MM.1S (cell line): ENCODE measurements at places on chromosomes 7 and 10.

DNA sequence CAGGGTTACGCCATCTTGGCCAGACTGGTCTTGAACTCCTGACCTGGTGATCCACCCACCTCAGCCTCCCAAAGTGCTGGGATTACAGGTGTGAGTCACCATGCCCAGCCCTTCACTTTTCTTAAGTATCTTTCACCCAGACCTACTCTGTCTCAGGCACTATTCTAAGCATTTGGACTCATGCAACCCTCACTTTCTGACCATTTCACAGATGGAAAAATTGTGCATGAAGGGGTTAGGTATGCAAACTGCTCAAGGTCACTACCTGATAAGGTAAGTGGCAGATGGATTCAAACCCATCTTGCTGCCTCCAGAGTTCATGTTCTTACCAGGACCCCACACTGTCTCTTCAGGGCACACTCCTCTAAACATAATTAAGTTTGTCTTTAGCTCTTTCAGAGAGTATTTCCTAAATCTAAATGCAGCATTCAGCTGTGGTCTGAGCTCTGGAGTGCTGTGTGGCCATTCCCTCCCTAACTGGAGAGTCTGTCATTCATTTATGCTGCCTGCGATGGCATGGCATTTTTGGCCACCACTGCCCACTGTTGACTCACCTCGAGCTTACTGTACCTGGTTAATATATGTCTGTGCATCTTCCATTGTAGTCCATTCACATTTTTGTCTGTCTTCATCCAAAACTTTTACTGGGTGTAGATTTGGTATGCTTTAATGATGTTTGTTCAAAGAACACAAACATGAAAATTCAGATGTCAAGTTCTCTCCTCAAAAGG lies 88.4 kb downstream of the CCDC71L start:
- no peak for DNase-seq

DNA sequence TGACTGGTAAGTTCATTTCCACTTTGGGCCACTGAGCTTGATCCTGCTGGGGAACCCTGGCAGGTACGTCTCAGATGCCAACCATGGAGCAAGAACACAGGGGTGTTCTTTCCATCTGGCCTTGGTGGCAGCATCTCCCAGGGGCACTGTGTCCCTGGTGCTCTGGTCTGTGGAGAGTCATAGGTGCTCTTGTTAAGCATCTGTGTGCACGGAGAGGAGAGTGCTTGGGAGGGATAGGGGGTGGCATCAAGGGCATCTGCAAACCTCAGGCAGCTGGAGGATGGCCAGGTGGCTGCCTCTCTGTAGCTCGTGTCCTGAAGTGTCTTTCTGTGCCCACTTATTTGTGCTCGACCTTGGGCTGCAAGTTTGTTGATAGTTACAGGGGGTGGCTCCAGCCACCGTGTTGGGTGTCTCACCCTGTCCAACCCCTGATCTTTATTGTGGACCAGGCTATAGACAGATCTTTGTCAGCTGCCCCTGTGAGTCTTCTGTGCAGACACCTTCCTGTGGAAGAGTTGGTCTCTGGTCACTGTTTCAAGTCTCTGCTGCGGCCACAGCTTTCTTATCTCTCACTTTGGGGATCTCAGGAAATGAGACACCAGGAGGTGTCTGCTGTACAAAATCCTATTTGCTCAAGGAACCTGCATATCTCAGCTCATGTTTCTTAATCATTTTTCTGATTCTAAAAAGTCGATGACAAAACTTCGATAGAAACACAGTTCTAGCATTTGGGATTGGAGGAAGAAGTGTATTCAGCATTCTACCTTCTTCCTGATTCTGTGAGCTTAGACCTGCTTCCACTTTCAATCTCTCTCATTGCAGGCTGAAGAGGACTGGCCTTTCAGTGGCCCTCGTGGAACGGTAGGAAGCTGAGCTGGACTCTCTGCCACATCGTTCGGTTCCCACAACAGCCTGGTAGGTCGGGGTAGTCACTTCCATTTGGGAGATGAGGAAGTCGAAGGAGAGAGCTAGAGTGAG lies 17.2 kb upstream of the GIMAP8 start:
- DNase-seq = peak; percentile 68

- no peak for DNase-seq
Observed at GRCh38 chr10:75263806-75264205, 28.0 kb upstream of the COMTD1 start.

- DNase-seq = no peak
Observed at GRCh38 chr7:41882745-41883420, 180.0 kb upstream of the INHBA start.

- no peak for DNase-seq
Observed at GRCh38 chr7:106848851-106849442, 16.1 kb upstream of the PIK3CG start.

DNA sequence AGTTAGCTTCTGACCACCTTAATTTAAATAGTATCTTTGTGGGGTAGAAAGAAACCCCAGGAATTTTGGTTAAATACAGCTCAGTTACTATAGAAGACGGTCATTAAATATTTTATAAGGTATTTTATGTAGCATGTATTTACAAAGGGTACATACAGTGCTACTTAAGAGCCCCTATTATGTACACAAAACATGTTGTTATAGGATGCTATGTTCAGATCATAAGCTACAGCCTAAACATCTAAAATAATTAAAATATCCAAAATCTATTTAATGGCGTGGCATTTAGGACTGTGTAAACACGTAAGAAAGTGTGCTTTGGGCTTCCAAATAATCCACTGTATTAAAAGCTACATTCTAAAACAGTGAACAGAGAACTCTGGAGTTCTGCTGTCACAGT lies 39.4 kb upstream of the DLX5 start:
- no peak for DNase-seq

- peak; percentile 47 for DNase-seq
Observed at GRCh38 chr7:94050046-94050445, 45.9 kb upstream of the BET1 start.

DNA sequence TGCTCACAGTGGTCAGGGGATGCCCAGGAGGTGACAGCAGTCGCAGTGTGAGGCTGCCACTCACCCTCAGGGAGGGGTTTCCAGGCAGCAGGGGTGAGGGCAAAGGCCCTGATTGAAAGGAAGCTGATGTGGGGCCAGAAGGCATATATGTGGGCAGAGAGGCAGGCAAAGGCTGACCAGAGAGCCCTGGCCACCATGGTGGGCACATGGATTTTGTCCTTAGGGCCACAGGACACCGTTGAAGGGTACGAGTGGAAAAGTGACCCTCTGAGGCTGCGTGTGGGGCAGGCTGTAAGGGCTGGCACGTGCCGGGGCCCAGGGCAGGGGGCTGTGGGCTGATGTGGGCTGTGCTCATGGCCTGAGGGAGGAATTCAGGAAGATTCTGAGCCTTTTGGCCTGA lies 57.5 kb upstream of the ZNF32 start:
- no peak for DNase-seq

DNA sequence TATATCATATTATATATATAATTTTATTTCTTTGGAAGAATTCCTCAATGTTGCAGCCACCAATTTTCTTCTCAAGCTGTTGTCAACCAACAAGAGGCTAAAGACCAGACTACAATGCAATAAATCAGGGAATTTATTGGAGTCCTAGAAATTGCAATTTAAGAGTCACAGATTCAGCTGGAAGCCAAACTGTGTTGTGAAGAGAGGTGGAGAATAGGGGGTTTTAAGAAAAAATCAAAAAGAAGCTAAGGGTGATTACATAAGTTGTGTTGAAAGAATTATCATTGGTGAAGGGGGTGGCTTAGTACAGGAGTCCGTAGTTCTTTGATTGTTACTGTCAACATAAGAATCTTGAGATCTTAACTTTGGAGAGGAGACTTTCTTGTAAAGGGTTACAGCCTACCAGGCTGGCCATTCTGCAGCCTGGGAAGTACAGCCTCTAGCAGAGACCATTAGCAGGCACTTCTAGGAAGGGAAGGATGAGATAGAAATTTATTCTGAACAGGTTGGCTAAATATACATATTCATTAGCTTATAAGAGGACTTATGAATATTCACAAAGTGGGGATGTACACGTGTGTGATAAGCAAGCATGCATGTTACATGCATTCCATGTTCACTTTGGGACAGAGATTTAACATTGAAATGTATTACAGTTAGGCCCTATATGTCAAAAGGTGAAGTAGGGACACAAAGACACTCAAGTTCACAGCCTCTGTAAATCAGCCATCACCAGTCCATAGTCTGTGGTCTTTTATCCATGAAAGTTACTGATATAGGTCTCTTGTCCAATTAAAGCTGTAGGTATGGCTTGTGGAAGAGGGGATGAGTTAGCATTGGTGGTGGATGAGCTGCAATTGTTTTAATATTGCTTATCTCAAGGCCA lies 8.3 kb upstream of the TMEM168 start:
- DNase-seq = no peak
